ENCODE measurements at places on chromosomes 11 and 22.

DNA sequence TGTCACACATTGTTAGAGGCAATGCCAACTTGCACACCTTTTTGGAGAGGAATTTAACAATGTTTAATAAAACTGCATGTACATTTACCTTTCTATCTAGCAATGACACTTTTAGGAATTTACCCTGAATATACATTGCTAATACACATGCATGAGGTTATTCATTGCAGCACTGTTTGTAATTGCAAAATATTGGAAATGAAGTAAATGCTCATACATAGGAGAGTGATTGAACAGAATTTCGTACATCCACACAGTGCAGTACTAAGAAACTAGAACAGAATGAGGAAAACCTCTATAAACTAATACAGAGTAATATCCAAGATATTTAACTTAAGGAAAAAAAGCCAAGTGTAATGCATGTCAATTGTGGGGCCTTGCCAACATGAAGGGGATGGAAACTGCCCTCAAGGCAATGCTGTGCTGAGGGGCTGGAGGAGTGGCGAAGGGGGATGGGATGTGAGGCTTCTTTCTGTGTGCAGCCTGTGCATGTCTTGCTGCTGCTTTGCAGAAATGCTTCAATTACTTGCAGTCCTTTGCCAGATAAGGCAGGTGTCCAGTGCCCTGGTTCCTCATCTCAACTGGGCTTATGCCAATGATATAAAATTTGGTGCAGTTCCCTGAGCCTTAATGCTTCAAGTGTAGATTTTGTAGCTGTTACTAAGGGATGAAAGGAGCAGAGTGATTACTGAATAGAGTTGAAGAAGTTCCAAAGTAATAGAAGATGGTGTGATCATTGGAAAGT, 96.1 kb downstream of the GRIA4 start:
- DNase-seq, result peak; percentile 41

GRCh38 chr11:13344818-13345217, 67.2 kb downstream of the BMAL1 start:
- DNase-seq, result no peak

DNA sequence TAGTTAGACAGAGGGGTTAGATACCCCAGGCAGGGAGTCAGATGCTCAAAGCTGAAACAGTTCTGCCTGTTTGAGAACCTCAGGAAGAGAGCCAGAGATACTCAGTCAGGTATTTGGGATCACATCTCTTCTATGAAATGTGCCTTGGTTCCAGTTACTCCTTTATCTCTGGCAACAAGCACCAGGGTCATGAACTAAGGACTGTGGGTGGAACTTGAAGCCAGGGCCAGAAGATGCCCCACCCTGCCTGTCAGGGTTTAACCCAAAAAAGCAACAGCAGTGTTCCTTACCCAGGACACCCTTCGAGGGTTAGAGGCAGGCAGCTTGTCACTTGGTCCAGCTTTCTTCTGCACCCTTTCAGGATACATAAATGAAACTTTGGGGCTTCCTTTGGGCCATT, 15.0 kb upstream of the WT1 start:
- DNase-seq, result no peak

- DNase-seq, result no peak
These were observed 100.2 kb downstream of the TBC1D22A start for GRCh38 chr22:46862418-46863324.
